ENCODE measurements at places on chromosomes 2 and 18.
A peak's percentile ranks its signal among the peaks of the same experiment; 100 is the strongest.

DNA sequence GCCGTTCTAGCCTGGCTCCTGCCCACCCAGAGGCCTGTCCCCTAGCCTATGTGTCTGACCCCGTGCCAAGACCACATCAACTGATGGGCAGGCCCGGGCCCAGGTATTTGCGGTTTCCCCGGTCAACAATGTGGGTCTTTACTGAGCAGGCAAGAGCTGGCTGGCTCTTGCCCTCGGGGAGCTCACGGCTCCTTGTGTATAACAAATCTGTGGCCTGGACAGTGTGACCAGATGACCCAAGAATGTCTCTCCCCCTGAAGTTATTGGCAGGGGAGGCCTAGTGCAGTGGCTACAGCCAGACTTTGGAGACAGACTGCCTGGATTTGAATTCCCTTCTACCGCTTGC is 179.6 kb downstream of the KLHL29 start:
- peak; percentile 45 for DNase-seq

GRCh38 chr2:240186191-240186725 is 45.8 kb upstream of the OTOS start:
- DNase-seq = no peak

DNA sequence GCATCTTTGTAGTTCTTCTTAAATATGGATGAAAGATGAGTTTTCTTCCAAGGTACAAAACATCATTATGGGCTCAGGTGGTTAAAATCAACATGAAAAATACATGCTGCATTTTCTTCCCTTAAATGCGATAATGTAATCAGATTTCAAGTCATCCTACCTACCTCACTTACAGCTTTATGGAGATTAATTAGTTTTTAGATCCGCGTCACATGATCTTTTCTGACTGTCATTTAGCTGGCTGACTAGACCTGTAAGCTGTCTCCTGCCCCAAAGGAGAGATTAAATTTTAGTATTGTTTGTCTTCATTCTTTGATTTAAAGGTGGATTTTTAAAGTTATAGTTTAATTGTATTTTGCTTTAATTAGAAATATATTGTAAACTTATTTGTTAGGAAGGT is 678.0 kb upstream of the ZEB2 start:
- no peak for DNase-seq

DNA sequence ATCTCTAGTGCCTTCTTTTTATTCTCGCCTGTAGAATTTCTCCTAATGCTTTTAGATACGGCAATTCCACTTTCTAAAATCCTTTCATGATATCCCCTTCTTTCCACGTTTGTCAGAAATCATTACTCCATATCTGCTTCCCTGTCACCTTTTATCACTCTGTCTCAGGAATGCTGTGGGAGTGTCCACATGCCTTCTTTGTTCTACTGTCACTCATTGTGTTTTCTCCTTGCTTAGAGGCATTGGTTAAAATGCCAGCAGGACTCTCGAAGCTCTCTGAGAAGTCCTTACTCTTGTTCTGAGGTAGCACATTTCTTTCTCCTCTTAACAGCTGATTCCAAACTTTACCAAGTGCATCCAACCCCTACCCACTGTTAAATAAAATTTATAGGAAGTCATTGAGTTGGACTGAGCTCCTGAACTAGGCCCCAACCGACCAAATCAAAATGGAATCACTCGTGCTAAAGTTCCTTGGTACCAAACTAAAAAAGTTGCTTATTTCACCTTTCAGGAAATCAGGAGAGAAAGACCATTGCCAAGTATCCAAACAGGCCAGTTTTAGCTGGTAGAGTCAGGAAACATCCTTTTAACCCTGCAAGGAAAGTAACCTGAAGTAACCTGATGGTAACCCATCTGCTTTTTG is 10.6 kb upstream of the GALNT5 start:
- peak; percentile 36 for DNase-seq

GRCh38 chr18:63182861-63183260 is 136.7 kb downstream of the BCL2 start:
- DNase-seq = no peak

DNA sequence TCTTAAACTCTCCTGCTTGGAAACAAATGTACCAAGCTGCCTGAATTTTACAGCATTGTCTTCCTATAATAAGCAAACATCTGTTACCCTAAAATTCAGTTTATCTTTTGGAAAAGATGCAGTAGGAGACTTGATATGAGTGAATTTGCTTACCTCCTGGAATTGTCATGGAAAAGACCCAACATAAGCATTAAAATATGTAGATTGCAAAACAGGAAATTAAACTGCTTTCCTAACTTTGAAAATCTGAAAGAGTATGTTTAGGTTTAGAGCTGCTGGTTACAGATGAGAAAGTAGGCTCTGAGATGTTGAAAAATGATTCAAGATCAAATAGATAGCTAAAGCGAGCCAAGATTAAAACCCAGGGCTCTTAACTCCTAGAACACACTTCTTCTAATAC is 316.5 kb downstream of the SOX11 start:
- DNase-seq = peak; percentile 39

DNA sequence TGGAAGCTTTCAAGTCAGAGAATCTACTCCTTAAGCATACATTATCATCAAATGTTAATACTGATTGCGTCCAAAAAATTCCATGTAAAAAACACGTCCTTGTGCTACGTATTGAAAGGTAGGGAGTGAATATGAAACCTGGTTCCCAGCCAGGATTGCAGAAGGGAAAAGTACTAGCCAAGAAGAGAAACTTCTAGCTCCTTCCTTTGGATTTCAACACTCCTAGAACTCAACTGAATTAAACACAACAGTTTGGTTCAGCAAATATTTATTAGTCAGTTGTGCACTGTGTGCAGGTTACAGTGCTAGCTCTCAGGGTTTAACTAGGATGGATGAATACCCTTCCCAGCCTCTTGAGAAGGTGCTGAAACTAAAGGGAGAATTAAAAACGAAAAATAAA is 33.9 kb upstream of the FHL2 start:
- DNase-seq = no peak

DNA sequence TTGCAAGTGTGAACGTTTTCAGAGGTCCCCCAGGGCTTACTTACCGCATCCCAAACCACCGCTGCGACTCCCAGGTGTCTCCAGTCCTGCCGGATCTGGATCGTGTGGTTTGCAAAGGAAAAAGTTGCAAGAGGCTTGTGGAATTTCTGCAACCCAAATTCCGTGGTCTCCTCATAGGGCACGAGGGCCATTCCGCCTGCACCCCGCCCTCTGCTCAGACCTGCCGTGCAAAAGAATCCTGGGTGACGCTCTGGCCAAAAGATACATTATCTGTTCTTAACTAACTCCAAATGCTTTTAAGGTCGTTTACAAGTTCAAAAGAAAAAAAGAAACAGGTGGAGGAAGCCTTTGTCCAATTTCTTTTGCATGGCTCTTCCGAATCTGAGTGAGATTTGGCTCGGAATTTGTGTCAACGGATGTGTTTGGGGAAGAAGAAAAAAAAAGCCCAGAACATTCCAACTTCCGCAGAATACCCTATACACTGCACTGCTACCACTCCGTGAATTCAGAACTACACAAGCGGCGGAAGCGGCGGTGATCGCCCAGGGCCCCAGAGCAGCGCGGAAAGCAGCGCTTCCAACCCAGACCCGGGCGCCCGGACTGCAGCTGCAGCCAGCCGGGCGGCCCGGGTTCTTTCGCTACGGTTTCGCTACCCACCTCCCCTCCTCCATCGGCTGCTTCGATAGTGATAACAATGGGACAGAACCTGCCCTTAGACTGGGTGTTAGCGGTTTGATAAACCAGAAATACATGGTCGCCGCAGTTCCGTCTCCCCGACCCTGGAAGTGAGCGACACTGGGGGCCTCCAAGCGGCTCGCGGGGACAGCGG is 795 bp downstream of the METTL21A start:
- DNase-seq = peak; percentile 82

- DNase-seq = no peak
These were observed 1134.8 kb upstream of the ZEB2 start for GRCh38 chr2:145654746-145655145.

GRCh38 chr2:85410584-85411404 is 628 bp upstream of the CAPG start:
- DNase-seq = no peak

GRCh38 chr2:6337472-6337820 is 528.3 kb downstream of the CMPK2 start:
- DNase-seq = no peak

GRCh38 chr2:144084114-144084661 is 435.7 kb downstream of the ZEB2 start:
- DNase-seq = peak; percentile 63

DNA sequence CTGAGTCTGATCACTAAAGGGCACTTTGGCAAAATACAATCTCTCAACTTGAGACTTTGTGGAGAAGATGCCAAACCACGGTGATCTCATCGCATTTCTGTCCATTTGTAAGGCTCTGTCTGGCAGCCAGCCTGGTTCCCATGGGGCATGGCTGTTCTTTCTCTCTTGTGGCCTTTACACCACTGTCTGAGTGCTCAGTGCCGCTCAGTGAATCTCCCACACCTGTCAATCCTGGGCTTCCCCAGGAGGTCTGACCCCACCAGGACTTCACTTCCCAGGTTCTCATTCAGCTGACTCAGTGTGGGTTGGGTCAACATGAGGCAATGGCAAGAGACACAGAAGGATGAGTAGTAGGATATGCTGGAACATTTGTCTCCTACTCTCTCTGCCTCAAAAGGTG is 96.8 kb upstream of the TRIB2 start:
- peak; percentile 91 for DNase-seq

- no peak for DNase-seq
These were observed 5.7 kb downstream of the EPB41L5 start for GRCh38 chr2:120018549-120018948.

DNA sequence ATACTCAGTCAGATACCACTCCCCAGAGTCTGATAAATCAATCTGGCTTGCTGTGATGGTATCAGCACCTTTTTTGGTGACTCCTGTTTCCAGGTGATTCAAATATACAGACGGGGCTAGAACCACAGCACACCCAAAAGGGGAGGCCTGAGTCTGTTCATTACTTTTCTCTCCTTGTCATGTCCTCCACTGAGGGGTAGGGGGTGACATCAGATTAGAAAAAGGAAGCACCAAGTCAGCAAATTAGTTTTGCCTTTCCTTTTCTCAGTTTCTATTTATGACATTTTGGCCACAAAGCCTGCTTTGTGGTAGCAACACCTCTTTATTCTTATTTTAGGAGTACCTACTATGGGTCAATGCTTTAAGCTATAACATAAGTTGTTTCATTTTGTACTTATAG is 127.4 kb downstream of the CCDC102B start:
- DNase-seq = peak; percentile 45

GRCh38 chr2:237894986-237895543 is 35.6 kb downstream of the RAMP1 start:
- DNase-seq = no peak

GRCh38 chr2:204264621-204265140 is 280.6 kb upstream of the PARD3B start:
- no peak for DNase-seq
